ENCODE measurements at places on chromosomes 1 and 21. TPM values are rescaled to one million over a fixed set of nuclear protein-coding genes. Genes with fewer than 3 reads are reported as not detected.

GRCh38 chr1:84876353-84876752 lies 16.7 kb downstream of the LPAR3 start:
- no peak for DNase-seq

DNA sequence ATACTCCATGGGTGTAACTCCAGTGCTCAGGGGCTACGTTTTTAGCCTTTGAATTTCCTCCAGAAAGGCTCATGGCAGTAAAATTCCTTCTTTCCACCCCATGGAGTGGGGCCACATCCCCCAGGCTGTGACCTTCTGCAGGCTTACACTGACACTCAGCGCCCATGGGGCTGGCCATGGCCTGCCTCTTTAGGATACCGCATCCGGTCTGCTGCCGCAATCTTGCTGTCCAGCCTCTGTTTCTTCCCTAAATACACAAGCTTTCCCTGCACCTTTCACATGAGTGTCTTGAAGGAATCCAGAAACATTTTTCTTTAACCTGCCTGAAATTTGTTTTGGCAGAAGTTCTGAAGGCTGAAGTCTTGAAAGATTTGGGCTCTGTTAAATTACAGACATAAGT lies 170.5 kb downstream of the NTMT2 start:
- no peak for DNase-seq

DNA sequence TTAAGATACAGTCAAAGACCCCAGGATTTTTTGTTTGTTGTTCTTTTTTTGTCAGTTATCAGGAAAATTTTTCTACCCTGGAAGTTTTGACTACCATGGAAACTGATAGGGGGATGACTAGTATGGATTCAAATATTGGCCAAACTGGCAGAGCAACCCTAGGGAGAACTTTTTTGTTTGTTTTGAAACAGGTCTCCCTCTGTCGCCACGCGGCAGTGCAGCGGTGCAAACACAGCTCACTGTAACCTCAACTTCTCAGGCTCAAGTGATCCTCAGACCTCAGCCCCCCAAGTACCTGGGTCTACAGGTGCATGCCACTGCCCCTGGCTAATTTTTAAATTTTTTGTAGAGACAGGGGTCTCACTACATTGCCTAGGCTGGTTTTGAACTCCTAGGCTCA lies 46.6 kb downstream of the TOR3A start:
- no peak for DNase-seq

The MARK1 gene
- total RNA-seq, result 1.6 TPM

GRCh38 chr1:212646588-212646987 lies 38.0 kb downstream of the ATF3 start:
- DNase-seq, result no peak

The FNDC7 gene
- total RNA-seq, result 0.43 TPM

The CRP gene
- total RNA-seq, result not detected

GRCh38 chr1:101312147-101312546 lies 75.3 kb downstream of the S1PR1 start:
- no peak for DNase-seq

- DNase-seq, result no peak
These were observed 14.4 kb upstream of the BCL10 start for GRCh38 chr1:85290826-85291225.

The BRINP2 gene
- not detected for total RNA-seq

- no peak for DNase-seq
These were observed 51.8 kb downstream of the DOP1B start for GRCh38 chr21:36208326-36209013.

DNA sequence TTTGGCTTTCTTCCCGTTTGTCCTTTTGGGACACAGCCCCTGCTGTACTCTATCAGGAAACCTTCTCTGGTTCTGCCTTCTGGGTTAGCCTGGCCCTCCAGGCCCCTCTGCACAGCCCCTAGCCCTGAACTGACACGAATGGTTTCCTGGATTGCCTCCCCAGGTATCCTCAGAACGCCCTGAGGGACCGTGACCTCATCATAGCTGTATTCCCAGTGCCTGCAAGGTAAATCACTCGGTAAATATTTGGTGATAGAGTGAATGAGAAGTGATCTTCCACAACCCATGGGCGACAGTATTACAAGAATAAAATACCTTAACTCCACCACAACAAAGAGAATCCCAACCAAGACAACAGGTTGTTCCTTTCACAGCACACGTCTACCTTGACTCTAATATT lies 637.2 kb downstream of the SMYD3 start:
- DNase-seq, result no peak

DNA sequence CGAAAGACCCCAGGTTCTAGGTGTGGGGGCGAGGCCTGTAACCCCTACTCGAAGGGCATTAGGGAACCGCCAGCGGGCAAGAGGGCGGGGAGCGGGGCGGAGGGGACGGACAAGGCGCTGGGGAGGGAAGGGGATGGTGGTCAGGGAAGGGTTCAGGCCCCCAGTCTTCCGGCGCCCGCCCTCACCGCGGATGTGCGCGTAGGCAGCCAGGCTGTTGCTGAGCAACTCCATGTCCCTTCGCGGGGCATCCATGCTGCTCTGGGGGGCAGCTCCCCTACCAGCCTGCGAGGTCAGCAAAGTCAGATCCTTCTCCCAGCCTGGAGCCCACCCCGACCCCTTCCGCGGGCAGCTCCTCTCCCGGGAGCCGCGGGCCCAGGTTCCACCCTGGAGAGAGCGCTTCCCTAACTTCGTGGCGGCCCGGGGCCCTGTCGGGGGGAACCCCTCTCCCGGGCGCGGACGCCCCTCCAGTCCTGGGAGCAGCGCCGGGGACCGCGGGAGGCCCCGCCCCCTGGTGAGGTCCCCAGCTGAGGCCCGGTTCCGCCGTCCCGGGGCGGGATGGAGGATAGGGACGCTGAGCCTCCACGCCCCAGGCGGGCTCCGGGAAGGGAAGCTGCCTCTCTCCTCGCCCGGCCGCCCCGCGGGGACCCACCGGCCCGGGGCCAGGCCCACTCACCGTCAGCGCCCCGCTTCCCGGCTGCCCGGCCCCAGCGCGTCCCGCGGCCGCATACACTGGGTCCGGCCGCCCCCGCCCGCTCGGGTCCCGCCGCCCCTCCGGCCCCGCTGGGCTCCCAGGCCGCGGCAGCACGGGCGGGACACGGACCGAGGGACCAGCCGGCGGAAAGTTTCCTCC lies 434 bp downstream of the EVA1B start:
- peak; percentile 74 for DNase-seq

GRCh38 chr1:206930210-206930798 lies 8.6 kb upstream of the FCMR start:
- DNase-seq, result no peak

- DNase-seq, result no peak
These were observed 45.1 kb downstream of the FYB2 start for GRCh38 chr1:56774067-56774609.

The TRAF3IP3 gene
- not detected for total RNA-seq

- DNase-seq, result peak; percentile 37
These were observed 21.8 kb downstream of the LPAR3 start for GRCh38 chr1:84871181-84871580.

The TRIM46 gene
- 6.5 TPM for total RNA-seq

GRCh38 chr1:220371324-220371723 lies 99.1 kb upstream of the RAB3GAP2 start:
- DNase-seq, result no peak

The G0S2 gene
- total RNA-seq, result 4.8 TPM

- DNase-seq, result no peak
These were observed 81.2 kb downstream of the GALNT2 start for GRCh38 chr1:230148126-230148652.

- no peak for DNase-seq
These were observed 7.5 kb downstream of the LRRC3 start for GRCh38 chr21:44462834-44463200.

DNA sequence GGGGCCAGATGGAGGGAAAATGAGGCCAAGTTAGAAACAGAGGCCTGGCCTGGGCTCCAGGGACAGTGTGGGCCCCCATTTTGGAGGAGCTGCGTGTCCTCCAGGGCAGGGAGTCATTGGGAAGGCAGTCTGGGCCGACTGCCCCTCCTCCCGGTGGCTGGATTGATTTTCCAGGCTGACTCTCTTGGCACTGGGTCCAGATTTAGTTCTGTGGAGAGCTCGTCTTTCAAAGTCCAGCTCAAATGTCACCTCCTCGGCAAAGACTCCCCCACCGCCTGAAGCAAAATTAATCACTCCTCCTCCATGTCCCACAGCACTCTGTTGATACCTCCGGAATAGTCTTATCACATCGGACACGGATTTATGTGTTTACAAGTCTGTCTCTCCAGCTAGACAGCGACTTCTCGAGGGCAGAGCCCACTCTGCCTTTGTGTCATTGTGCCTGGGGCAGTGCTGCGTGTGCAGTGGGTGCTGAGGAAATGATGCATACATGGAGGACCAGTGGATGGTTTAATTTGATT lies 175.1 kb downstream of the CAMTA1 start:
- DNase-seq, result peak; percentile 48

DNA sequence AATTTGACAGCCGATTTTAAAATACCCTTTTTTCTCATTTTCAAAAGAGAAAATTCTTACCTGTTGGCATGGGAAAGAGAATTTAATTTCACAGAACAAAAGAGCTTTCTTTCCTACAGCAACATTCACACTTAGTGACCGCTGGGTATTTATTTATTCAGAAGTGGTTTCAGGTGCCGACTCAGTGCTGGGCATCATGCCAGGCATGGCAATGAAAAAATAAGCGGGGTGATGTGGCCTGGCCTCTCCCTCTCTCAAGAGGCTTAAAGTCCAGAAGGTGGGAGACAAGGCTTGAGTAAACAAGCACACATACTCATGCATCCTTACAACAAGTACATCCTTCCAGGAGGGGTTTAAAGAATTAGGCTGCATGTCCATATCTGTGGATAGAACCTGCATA lies 4.1 kb upstream of the PCP4 start:
- no peak for DNase-seq

- peak; percentile 96 for DNase-seq
These were observed 5.1 kb upstream of the ARNT start for GRCh38 chr1:150881331-150882070.

- no peak for DNase-seq
These were observed 671.9 kb downstream of the BRINP3 start for GRCh38 chr1:189805735-189806134.

DNA sequence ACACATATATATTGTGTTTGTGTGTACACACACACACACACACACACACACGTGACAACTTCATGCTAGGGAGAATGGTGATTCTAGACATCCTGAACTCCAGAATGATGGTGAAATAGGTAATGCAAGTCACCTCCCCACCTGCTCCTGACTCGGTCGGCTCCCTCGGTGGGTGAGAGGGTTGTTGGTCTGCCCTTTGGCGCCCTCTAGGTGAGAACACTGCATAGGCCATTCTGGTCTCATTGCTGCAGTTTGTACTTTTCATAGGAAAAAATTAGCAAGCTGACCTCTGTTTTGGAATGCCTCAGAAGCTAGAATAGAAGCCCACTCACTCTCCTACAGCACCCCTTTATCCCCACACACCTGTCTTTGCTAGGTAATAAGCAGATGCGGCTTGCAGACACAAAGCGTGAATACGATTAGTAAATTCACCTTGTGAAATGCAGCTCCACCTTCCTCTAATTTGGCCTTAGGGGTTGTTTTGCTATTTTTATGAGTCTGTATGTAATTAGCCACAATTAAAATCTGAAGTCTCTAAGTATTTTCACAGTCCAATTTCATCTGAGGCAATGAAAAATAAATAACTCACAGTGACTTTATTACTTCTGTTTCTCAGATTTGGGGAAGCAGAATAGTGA lies 130.0 kb upstream of the KCNJ15 start:
- DNase-seq, result peak; percentile 52

The NCAM2 gene
- 5.2 TPM for total RNA-seq

DNA sequence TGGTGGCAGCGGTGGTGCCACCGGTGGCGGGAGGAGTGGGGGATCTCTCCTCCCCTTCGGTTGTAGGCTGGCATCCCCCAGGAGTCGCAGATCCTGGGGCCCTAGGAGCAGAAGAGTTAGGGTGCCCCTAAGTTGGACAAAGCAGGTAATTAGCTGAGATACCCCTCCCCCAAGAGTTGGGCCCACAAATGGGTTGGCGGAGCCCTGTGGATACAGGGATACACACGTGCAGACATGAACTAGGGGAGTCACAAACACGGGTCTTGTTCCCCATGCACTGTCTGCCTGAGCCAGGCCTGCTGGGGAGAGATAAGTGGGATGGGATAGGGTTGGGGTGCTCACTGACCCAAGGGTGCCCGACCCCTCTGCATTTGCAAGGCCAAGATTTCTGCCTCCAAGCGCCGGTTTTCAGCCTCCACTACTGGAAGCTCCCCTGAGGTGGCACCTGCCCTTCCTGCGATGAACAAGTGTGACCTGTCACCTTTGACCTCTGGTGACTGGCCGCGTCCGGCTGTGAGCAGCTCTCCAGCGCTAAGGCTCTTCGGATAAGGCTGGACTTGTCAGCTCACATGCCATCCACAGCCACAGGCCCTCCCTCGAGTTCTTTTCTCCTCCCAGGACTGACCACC lies 1.8 kb downstream of the CCDC17 start:
- DNase-seq, result no peak

GRCh38 chr1:200775850-200776249 lies 37.2 kb downstream of the CAMSAP2 start:
- peak; percentile 28 for DNase-seq

DNA sequence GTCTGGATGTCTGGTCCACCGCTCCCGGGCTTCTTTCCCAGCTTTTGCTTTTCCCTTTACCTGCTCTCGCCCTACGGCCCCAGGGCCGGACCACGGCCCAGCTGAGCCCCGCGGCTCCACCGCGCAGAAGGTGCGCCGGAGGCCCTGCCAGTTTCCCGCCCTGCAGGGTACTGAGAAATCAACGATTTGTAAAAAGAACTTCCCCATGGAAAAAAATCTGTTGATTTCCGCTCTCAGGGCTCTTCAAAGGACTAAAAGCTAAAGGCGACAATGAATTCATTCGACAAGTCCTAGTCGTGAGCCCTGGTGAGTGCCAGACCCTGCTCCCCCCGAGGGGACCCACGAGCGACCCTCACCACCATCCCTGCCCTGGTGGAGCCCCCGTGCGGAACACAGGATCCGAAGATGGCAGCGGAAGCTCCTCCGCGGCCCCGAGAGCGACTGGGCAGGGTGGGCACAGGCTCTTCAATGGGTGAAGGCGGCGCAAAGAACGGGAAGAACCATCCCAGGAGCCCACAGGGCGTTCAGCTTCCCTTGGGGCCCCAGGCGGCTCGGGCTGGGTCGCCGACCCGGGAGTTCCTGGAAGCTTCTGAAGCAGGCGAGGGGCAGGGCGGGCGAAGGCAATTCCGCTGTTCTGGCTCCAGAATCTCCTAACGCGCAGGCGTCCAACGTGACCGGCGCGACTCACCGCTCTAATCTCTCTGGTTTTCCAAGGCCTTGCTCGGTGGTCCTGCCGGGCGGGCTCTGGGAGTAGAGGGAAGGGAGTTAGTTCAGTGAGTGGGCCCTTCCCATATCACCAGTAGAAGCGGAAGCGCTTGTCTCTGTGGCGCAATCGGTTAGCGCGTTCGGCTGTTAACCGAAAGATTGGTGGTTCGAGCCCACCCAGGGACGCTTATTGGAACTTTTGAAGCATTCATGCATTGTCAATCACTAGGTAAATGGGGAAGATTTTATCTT lies 6.6 kb upstream of the RNU1-2 start:
- peak; percentile 95 for DNase-seq

The DIPK1A gene
- 19.0 TPM for total RNA-seq

GRCh38 chr1:181482001-181482430 lies 1.3 kb upstream of the CACNA1E start:
- DNase-seq, result no peak

- no peak for DNase-seq
These were observed 721.7 kb downstream of the MATN1 start for GRCh38 chr1:30001732-30002039.

The CYB5RL gene
- total RNA-seq, result 4.3 TPM
